NB4 (cell line): ENCODE measurements at places on chromosomes 16 and 17.
A peak's percentile ranks its signal among the peaks of the same experiment; 100 is the strongest.

- no peak for DNase-seq
Observed at GRCh38 chr17:65229621-65229995, 92.4 kb downstream of the RGS9 start.

- peak; percentile 34 for DNase-seq
Observed at GRCh38 chr17:38508954-38509771, 80.9 kb downstream of the ARHGAP23 start.

GRCh38 chr16:81758376-81758775 is 20.7 kb upstream of the PLCG2 start:
- DNase-seq, result peak; percentile 62

- peak; percentile 38 for DNase-seq
Observed at GRCh38 chr16:6684076-6684673, 648.5 kb upstream of the RBFOX1 start.

DNA sequence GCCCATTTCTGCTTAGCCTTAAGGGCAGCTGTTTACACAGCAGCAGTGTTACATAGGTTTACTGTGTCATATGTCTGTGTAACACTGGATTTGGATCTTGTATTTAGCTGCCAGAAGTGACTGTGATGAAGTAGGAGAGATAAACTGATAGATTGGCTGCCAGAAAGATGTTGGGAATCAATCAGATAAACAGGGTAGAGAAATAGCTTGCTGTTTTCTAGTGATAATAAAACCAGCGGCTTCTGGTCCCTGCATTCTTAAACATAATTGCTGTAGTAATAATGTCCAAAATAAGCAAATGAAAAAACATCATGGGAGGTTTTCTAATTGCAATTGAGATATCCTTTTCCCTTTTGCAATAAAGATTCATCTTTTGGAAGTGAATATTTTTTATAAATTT is 68.7 kb downstream of the AATF start:
- DNase-seq, result no peak

DNA sequence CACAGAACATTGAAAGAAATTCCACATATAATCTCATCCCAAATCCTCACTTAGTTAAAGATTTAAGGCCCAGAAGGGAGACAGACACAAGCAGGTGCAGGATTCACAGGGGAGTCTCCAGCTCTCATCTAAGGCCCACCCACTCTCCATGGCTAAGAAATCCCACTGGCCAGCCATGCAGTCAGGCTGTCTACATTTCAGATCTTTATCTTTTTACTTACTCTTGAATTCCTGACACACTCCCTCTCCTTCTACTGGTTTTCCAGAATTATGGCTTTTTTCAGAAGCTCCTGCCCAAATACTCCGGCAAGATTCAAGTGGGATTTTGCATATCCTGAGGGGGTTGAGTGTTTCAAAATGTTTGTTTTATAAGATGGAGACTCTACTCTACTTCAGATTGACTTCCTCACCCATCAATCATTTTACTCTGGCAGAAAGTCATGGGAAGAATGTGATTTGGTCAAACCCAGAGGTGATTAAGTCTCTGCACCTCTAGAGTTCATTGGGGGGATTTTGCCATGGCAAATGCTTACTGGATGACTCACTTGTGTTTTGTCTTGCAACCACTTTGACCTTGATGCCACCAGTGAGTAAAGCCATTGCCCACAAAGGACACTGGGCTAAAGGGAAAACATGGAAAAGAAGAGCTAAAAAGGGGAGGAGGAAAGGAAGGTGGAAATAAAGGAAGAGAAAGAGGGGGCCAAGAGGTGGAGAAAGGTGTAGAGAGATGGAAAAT is 688.8 kb upstream of the SALL1 start:
- no peak for DNase-seq

- DNase-seq, result peak; percentile 28
Observed at GRCh38 chr16:49918257-49918656, 62.3 kb upstream of the ZNF423 start.

- DNase-seq, result no peak
Observed at GRCh38 chr17:80861418-80861815, 130.2 kb upstream of the CHMP6 start.

DNA sequence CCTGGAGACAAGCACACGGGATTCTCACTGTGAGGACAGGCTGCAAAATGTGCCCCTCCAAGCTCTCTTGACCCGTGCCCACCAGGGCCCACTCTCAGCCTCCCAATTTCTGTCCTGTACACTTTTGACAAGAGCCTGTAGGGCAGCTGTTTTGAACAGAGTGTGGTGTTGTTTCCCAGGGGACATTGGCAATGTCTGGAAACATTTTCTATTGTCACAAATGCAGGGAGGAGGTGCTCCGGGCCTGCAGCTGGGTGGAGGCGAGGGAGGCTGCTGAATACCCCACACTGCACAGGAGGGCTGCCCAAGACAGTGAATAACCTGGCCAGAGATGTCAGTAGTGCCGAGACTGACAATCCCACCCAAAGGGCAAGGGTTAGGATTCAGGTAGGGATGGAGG is 10.5 kb downstream of the CEP295NL start:
- DNase-seq, result peak; percentile 59

GRCh38 chr17:7213895-7214299 is 5.7 kb downstream of the DLG4 start:
- DNase-seq, result peak; percentile 78

- DNase-seq, result no peak
Observed at GRCh38 chr17:40534371-40535189, 30.7 kb downstream of the CCR7 start.

DNA sequence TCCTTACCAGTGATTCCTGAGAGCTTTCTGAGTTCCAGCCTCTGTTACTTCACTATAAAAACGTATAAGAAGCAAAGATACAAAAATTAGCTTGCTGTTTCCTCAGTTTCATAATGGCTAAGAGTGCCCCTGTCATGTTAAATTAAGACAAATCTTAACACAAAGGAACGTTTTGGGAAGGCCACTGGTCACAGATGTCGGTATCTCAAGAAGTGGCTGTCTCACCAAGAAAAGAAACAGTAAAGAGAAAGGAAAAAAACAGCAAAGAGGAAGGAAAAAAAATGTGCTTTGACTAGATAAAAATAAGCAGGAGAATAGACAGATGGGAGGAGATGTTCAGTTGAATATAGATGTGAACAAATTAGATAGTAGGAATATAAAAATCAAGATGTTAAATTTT is 94.8 kb upstream of the AKTIP start:
- DNase-seq, result no peak

DNA sequence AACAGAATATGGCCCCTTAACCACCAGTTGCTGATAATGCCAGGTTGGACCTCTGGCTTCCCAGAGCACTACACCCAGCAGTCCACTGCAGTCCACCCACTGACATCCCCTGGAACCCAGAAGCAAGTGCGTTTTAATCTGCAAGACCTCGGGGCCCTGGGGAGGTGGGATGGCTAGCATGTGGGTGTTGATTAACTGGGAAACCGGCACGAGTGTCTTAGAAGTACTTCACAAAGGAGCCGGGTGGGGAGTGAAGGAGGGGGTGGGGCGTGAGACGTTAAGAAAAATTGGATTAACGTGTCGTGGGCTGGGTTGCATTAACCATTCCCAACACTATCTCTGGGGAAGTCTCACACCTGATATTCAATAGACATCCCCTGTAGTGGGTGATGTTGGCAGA is 6.1 kb upstream of the HIC1 start:
- no peak for DNase-seq

GRCh38 chr16:80109581-80109980 is 431.2 kb upstream of the DYNLRB2 start:
- no peak for DNase-seq

DNA sequence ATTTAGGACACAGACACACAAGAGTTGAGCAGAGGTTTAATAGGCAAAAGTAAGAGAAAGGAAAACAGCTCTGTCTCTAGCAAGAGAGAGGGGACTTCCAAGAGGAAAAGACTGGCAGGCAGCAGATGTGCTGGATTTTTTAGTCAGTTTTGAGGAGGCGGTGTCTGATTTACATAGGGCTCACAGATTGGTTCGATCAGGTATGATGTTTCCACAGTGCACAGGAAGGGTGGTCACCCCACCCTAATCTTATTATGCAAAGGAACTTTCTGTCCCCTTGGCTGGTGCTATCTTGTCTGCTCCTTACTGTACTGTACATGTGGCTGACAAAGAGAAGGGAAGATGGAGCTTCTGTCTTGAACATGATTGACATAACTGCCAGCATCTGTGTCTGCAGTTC is 25.3 kb downstream of the BFAR start:
- DNase-seq, result peak; percentile 47

GRCh38 chr17:7436556-7437368 is 1.5 kb downstream of the TMEM102 start:
- peak; percentile 86 for DNase-seq

DNA sequence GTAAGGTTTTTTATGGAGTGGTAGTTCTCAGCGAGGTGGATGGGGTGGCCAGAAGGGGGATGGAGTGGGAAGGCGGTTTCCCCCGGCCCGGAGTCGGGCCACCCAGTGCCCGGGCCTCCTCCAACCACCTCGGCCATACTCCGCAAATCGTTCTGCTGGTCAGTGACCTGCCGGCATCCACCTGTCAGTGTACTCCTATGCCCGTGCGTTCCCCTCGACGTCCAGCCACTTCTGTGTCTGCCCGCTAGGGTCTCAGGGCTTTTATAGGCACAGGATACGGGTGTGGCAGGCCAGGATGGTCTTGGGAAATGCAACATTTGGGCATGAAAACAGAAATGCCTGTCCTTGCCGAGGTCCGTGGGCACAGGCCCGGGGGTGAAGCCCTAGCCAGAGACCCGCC is 19.3 kb upstream of the ASGR2 start:
- no peak for DNase-seq

- DNase-seq, result no peak
Observed at GRCh38 chr17:42282478-42283080, 5.7 kb upstream of the STAT5A start.

DNA sequence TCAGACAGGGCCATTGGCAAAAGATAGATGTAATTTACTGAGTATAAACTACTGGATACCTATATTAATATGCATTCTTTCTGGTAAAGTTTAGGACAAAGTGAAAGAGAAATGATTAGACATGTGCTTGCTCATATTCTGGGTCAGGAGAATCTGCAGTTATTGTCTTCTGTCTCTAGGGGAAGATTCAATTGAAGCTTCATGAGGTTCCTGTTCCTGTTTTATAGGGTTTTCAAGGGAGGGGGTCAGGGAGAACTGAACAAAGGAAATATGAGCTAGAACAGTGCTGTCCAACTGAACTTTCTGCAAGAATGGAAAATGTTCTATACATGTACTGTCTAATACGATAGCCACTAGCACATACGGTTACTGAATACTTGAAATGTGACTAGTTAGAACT is 59.3 kb upstream of the CORO6 start:
- peak; percentile 91 for DNase-seq

DNA sequence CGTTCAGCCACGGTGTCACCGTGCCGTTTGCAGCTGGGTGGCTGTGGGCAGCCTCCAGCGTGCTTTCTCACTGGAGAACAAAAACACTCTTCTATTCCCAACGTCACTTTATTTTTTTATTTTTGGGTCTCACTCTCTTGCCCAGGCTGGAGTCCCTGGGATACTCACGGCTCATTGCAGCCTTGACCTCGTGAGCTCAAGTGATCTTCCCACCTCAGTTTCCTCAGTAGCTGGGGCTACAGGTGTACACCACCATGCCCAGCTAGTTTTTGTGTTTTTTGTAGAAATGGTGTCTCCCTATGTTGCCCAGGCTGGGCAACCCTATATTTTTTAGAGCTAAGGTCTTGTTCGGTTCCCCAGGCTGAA is 34.4 kb upstream of the ZC3H18 start:
- DNase-seq, result no peak

DNA sequence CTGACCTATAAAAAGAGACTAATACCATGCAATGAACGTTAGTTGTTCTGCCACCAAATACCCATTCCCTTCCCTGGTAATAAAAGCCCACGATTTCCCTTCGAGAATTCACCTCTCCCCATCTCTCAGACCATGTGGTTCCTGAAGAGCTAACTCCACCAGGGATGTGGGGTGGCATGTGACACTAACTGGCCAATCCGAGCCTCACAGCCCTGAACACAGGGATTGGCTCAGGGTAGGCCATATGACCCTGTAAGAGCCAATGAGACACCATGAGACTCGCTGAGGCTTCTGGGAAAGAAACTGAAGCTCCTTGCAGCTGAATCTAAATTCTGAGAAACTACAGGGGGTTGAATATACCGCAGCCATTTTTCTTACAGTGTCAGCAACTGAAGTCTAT is 21.1 kb downstream of the HELZ start:
- DNase-seq, result peak; percentile 36

DNA sequence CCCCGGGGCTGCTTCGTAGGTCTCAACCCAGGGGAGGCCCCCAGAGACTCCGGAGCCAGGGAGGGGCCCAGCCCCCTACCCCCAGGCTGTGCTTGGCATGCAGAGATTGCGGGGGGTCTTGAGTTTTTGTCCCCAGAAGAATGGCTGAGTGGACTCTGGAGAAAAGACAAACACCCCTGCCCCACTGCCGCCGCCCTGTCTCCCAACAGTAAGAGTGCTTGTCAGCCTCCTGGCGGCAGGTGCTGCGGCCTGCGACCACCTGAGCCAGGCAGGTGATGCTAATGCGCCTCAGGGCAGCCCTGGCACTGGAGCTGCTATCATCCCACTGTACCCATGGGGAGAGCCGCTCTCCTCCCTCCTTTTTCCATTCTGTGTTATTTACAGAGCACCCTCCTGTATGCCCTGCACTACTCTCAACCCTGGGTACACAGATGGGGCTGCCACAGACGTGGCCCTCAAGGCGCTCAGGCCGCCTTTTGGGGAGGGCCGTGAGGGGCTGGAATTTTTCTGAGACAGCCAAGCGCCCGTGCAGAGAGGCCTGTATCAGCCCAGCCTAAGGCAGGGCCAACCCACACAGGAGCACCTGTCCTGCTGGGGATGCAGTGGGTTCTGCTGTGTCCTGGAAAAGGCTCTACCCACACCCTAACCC is 2.6 kb upstream of the IL17C start:
- DNase-seq, result no peak

- no peak for DNase-seq
Observed at GRCh38 chr17:59680314-59680713, 26.9 kb downstream of the PTRH2 start.

GRCh38 chr17:31085563-31085962 is 9.2 kb upstream of the NF1 start:
- peak; percentile 61 for DNase-seq

- no peak for DNase-seq
Observed at GRCh38 chr17:47945529-47946508, 4.4 kb downstream of the PNPO start.

- no peak for DNase-seq
Observed at GRCh38 chr17:18985475-18985874, 19.1 kb downstream of the FAM83G start.

- no peak for DNase-seq
Observed at GRCh38 chr16:51666821-51667220, 515.8 kb upstream of the SALL1 start.
